ENCODE measurements at places on chromosomes 3 and 15.

GRCh38 chr3:16496008-16496407, 17.5 kb downstream of the RFTN1 start:
- DNase-seq = no peak

GRCh38 chr15:65318870-65319356, 14.4 kb downstream of the RNU5B-1 start:
- DNase-seq = peak; percentile 79

DNA sequence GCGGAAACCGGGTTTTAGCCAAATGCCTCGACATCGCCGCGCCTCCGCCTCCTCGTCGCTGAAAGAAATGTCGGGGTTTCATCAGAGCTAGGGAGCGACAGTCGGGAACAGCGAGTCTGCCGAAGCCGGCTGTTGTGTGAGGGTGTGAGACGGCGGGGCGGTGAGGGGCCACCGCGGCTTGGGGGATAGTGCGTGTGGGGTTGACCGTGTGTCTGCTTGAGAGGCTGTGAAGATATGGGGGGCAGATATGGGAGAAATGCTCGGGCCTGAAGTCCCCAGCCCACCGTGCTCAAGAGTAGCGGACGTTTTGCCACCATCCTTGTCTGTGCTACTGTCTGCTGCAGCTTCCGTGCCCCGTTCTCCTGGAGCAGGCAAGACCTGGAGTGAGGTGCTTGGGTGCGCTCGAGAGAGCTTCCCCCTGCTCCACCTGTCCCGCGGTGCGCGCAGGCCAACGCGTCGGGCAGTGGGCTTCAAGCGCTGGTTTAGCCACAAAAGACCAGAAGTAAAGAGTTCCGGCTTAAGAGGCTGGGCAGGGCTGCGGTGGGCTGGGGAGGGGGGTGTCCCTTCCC, 716 bp upstream of the ISLR2 start:
- no peak for DNase-seq

DNA sequence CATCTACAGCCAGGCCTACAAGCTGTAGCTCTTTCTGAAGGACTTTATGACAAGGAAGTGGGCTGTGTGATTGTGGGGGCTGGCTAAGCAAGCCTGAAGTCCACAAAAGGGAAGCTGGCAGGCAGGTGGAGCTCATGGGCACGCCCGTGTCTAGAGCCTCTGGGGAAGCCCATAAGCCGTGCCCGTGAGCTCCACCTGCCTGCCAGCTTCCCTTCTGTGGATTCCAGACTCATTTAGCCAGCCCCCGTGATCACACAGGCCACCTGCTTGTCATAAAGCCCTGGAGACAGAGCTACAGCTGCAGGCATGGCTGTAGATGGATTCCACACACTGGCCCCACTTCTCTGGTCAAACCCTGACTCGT, 15.2 kb downstream of the EFCC1 start:
- DNase-seq = no peak

DNA sequence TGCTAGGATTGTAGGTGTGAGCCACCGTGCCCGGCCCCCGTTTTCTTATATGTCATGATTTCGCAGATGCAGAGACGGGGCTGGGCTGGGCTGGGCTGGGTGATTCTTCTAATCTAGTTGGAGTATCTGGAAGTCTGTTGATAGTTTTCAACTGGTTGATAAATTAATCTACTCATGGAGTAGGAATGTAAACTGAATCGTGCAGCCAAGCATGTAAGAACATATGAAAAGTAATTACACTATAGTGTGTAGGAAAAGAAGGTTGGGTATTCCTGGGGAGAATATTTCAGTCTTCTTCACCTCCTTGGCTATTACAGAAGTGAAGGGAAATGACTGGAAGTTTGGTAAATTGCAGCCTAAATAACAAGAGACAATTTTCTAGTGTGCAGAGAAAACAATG, 82.6 kb upstream of the MAGI1 start:
- DNase-seq = peak; percentile 51

DNA sequence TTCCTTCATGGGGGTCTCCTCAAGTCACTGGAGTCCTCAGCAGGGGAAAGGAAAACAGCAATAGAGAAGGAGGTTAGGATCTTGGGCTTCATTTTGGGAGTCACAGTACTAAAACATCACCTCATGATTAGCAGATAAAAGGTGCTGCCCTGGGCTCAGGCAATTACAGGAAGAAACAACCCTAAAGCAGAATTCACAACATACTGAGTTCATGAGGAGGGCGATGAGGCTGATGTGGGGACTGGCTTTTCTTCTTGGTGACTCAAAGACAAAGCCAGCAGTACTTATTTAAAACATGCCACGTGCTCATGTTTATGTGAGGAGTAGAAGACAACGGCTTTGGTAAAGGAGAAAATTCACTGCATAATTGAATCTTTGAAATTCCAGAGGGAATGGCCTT, 822.3 kb upstream of the CFAP20DC start:
- no peak for DNase-seq

DNA sequence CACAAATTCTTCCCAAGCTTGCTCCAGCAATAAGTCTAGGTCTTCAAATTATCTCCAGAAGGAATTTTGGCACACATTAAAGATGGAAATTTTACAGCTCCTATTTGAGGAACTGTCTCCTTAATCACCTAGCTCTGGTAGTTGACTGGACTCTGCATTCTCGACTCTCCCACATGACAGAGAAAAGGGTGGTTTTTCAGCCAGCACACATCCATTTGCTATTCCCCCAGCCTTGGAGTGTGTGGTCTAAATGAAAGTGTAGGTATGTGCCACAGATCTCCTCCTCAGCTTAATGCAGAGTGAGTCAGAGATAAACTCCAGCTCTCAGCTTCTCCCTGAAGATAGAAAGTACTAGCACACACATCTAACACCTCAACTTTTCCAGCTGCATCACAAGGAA, 62.2 kb upstream of the ALCAM start:
- peak; percentile 3 for DNase-seq

GRCh38 chr3:19190602-19191001, 42.3 kb downstream of the KCNH8 start:
- no peak for DNase-seq

DNA sequence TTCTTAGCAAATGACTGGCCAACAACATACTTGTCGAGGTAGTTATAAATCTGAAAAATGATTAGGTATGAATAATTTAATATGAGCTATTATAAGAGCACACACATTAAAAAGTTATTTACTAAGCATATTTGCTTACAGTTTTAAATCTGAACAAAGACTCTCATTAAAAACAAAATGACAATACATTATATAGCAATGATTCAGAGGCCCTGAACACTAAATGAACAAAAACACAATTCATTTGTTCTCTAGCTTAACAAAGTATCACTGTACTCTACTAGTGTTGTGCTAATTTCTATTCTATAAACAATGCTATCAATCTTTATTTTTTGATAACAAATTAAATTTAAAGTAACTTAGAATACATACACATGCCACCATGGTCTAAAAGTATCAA, 21.0 kb downstream of the CLPX start:
- no peak for DNase-seq

DNA sequence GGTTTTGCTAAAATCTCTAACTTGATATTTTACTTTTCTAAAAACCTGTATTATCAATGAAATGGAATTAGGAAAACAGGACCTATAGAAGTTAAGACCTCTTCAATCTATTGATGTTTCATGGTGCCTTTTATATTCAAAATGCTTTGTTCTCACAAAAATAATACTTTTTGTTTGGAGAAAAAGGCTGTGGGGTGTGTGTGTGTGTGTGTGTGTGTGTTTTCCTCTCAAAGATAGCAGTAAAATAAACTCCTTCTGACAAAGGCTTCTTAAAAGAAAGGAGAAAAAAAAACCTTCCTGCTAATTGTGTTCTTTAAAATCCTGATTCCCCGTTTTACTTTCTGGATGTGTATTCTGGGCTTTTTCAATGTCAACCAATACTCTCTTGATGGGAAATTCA, 54.5 kb downstream of the RBM6 start:
- DNase-seq = no peak

DNA sequence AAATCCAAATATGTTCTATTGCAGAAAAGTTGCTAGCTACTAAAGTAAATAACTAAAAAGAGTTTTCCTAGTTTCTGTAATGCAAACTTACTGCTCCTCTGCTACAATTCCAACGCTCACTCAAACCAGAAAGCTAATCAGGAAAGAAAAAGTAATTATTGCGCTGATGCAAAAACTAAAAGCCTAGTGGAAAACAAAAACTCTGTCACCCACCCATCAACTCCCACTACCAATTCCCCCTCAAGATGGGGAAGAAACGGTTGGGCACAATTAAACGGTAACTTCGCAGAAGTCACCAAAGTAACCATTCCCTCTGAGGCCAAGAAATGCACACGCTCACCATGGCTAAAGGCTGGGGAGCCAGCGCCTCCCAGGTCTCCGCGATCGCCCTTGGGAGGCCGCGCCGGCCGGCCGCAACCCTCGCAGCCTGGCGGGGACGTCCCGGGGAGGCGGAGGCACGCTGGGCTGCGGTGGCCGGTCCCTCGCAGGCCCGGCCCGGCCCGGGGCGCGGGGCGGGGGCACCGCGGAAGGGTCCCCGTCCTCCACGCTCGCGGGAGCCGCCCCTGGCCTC, 684 bp downstream of the SLTM start:
- peak; percentile 44 for DNase-seq

DNA sequence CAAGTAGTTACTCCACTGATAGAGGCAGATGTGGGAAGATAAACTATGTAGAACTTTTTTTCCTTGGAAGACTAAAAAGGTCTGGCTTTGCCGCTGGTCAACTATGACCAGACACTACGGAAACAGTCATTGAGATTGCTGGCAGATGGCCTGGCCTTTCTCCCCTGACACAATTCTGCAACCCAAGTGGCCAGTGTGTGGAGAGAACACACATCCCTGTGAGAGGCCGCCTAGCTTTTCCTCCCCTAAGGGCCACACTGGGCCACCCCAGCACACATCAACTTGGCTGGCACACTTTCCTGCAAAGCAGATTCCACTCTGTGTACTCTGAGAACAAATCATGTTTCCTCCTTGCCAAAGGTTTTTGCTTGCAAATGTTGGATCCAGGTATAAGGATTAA, 10.4 kb upstream of the TJP1 start:
- DNase-seq = no peak

- DNase-seq = no peak
Measured at GRCh38 chr3:54137311-54137710, 15.0 kb downstream of the CACNA2D3 start.

- no peak for DNase-seq
Measured at GRCh38 chr3:53120336-53120735, 9.9 kb downstream of the RFT1 start.

DNA sequence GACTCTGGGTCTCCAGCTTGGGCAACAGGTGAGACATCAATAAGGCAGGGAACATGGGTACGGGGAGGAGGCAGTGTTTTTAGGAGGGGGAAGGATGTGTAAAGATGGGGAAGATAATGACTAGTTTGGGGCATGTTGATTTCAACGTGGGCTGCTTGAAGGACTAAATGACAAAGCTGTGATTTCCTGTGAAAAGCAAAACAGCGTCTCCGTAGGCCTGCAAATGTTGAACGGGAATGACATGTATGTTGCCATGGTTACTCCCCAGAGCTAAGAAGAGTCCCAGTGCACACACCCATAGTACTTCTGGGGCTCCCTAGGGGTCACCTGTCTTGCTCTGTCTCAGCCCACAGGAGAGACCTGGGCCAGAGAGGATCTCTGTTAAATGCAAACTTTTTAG, 71.3 kb upstream of the ETV5 start:
- no peak for DNase-seq

DNA sequence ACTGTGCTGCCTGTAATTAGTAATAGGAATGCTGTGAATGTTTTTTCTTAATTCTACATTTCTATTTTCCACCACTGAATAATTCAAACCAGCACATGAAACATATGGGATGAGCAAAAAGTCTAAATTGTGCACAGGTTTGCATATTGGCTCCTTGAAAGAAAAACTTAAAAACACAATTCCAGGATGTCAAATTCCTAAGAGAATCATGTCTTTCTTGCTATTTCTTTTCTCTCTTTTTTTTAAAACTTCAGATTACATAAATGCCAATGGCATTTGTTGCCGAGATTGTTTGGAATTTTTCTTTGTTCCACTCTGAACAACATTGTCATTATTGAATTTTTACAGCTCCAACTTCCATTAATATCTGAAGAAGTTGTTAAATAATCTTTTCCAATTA, 60.8 kb downstream of the VGLL3 start:
- DNase-seq = no peak

GRCh38 chr3:166837535-166837934, 542.6 kb downstream of the ZBBX start:
- peak; percentile 40 for DNase-seq

DNA sequence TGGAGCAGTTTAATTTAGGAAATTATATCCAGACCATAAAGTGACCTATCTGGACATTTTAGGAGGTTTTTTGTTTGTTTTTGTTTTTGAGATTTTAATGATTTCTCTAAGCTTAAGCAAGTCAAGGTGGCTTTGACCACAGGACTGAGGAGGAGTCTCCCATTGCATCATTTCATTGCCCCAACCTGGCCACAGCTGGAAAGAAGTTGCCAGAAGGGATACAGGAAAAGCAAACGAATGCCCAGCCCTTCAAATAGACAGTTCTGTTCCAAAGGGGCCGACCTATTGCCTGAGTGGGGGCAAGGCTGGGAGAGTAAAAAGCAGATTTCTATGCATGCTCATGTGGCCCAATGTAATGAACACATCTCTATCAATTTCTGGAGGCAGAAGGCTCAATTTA, 12.0 kb upstream of the ONECUT1 start:
- no peak for DNase-seq

DNA sequence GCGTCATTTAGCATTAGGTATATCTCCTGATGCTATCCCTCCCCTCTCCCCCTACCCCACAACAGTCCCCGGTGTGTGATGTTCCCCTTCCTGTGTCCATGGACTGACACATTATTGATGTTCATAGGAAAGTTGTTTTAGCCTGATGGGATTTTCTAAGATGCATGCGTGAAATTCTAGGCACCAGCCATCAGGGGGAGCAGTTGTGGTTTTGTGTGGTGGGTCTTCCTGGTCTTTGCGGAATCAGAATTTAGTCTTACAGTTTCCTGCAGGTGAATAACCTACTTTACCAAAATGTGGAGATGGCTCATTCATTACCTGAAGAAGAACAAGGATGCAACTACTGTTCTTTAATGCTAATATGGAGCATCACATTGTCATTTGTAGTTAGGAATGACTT, 455.0 kb upstream of the THBS1 start:
- peak; percentile 78 for DNase-seq

- DNase-seq = no peak
Measured at GRCh38 chr3:192890347-192891335, 27.0 kb downstream of the MB21D2 start.

DNA sequence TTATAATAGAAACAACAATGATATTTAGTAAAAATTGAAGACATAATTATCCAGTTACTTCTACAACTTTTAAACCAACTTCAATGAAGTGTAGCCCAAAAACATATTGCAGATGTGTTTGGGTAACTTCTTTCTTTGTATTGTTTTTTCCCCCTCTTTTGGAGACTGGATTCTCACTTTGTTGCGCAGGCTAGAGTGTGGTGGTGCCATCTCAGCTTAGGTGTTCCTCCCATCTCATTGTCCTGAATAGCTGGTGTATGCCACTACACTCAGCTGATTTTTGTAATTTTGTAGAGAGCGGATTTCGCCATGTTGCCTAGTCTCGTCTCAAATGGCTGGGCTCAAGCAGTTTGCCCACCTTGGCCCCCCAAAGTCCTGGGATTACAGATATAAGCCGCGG, 148.1 kb downstream of the FNDC3B start:
- DNase-seq = no peak
